ENCODE measurements at places on chromosomes 2 and 18. TPM values are rescaled to one million over a fixed set of nuclear protein-coding genes. Genes with fewer than 3 reads are reported as not detected.

TUBA3E gene
- not detected for total RNA-seq

ERFE gene
- total RNA-seq: not detected

- H3K27ac ChIP-seq: no peak overlapping the region
- no peak for DNase-seq
- H3K4me1 ChIP-seq: no peaks in the 10 kb centered on the region
- no peaks in the 10 kb centered on the region for H3K27me3 ChIP-seq
- no peaks in the 10 kb centered on the region for H3K36me3 ChIP-seq
These were observed 249.3 kb downstream of the ZNF521 start for GRCh38 chr18:25102662-25103061.

DNA sequence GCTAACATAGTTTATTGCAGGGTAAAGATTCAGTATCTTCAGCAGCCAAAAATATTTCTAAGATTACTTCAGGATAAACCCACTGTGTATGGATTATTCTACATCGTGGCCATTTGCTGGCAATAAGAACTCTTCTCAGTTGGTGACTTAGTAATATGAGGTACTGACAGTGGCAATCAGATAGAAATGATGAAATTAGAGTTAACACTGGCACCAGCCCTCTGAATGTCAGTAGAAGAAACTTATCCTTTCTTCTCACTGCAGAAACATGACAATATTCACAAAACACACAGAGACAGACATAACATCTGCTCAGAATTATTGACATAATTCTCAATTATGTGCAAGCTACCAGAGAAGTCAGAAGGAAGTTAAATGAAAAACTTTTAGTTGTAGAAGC, 246.3 kb upstream of the COL3A1 start:
- H3K27me3 ChIP-seq: no peaks in the 10 kb centered on the region
- no peaks in the 10 kb centered on the region for H3K36me3 ChIP-seq
- H3K4me3 ChIP-seq: no peak overlapping the region
- no peaks in the 10 kb centered on the region for H3K4me1 ChIP-seq
- DNase-seq: no peak

- no peaks in the 10 kb centered on the region for H3K36me3 ChIP-seq
- no peak for DNase-seq
- H3K4me3 ChIP-seq: no peak overlapping the region
- peaks cover 10% of the 10 kb centered on the region for H3K27me3 ChIP-seq
- no peak overlapping the region for H3K27ac ChIP-seq
These were observed 11.1 kb downstream of the EVA1A start for GRCh38 chr2:75549401-75550253.

Measured in activated CD4-positive, alpha-beta memory T cell treated with anti-CD3 and anti-CD28 coated beads for 36 hours (primary cell).